SK-N-DZ (cell line): ENCODE measurements at places on chromosomes 6 and 20.
A peak's percentile ranks its signal among the peaks of the same experiment; 100 is the strongest.

- no peak for DNase-seq
Observed at GRCh38 chr6:107218142-107218541, 102.8 kb upstream of the BEND3 start.

GRCh38 chr6:1082285-1082935 lies 229.5 kb upstream of the FOXQ1 start:
- no peak for DNase-seq

GRCh38 chr6:121688974-121689373 lies 253.5 kb downstream of the GJA1 start:
- DNase-seq = no peak

- DNase-seq = no peak
Observed at GRCh38 chr6:90204327-90205056, 92.2 kb downstream of the BACH2 start.

DNA sequence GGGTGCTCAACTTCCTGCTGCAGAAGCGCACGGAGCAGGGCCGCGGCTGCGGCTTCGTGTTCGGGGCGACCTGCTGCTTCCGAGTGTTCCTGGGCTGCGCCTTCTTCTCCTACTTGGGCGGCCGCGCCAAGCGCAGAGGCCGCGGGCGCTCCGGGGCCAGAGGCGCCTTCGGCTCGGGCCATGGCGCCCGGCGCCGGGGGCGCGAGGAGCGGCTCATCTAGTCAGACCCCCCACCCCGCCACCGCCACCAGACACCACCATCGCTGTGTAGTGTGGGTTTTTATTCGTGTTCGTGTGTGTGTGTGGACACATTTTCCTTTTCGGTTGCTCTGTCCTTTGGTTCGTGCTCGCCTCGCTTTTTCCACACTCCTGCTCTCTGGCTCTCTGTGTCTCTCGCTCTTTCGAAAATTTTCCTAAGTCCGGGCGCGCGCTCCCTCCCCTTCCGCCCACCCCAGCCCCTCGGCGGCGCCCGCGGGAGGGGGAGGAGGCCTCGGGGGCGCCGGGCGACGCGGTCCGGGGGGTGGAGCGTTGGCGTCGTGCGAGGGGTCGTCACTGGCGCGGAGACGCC lies 38.1 kb downstream of the GNAS start:
- peak; percentile 91 for DNase-seq

- DNase-seq = no peak
Observed at GRCh38 chr6:154230910-154231595, 125.5 kb downstream of the IPCEF1 start.

GRCh38 chr6:167426084-167426483 lies 101.2 kb downstream of the TTLL2 start:
- DNase-seq = no peak

DNA sequence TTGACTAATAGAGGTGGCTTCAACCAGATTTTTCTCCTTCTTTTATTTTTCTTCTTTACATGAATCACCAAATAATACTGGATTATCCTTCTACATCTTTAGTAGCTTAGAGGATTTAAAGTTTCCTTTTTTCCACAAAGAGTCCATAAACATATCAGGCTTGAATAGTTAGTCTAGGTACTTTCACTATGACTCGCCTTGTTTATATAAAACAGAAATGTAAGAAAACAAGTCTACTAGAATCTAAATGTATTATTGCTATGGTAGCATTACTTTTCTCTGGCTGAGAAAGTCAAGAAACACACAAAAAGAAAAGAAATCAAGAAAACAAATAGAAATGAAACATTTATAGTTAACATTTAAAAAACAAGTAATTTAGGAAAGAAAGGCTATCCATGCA lies 215.2 kb downstream of the PTPRK start:
- DNase-seq = no peak

DNA sequence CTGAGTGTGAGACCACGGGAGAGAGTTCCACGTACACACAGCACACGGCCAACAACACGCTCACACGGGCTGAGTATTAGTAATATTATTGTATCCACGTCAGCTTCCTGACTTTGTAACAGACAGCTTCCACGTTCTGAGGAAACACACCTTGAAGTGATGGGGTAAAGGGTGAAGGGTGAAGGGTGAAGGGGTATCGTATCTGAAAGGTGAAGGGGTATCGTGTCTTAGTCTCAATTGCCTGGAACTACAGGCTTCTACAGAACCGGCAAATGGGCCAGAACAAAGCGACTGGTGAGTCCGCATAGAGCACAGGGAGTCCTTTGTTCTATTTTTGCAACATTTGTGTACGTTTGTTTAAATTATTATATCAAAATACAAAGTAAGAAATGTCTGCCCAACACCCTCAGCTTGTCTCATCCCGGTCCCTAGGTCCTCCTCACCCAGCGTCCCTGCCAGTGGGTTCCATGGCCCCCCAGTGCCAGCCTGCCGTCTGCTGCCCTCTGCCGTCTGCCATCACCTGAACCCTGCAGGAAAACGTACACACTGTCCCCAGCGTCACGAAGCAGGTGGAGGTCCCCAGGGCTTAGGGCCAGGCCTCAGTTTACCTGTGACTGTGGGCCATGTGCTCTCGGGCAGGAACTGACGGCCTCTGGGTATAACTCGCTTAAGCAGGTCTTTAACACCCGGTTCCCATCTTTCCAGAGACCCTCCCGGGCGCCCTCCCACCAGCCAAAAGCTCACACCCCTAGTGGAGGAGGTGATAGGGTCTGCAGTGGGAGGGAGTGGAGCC lies 4.4 kb upstream of the HELZ2 start:
- no peak for DNase-seq

DNA sequence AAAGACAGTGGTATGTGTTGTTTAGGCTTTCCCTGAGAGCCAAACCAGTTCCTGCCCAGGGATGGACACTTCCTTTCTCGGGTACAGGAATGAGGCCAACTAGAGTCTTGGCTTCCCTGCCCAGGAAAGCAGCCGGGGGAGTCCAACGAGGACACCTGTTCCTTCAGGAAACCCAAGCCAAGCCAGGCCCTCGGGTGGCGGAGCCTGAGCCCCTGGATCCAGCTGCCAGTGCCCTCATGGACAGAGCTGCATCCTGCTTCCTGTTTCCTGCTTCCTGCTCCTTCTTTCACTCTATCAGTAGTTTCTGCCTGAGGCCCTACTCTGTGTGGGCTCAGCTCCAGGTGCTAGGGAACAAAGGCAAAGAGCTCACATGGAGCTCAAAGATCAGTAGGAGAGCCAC lies 7.9 kb upstream of the SIRPA start:
- DNase-seq = no peak

GRCh38 chr6:90294989-90295853 lies 1.4 kb downstream of the BACH2 start:
- peak; percentile 32 for DNase-seq

DNA sequence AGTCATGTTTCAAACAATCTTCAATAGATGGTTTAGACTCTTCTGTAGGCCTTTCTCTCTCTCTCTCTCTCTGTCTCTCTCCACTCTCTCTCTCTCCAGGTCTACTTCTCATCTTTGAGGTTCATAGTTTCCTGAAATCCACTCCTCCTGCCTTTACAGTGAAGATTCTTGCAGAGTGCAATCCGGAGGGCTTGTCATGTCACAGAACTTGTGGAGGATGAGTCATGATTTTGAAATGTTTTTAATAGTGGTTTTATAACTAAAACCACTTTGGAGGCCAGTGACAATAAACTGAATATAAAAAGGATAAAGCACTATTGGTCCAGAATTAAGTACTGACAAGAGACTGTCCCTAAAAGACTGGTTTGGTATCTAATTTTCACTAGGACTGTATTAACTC lies 156.3 kb downstream of the KIF6 start:
- no peak for DNase-seq

DNA sequence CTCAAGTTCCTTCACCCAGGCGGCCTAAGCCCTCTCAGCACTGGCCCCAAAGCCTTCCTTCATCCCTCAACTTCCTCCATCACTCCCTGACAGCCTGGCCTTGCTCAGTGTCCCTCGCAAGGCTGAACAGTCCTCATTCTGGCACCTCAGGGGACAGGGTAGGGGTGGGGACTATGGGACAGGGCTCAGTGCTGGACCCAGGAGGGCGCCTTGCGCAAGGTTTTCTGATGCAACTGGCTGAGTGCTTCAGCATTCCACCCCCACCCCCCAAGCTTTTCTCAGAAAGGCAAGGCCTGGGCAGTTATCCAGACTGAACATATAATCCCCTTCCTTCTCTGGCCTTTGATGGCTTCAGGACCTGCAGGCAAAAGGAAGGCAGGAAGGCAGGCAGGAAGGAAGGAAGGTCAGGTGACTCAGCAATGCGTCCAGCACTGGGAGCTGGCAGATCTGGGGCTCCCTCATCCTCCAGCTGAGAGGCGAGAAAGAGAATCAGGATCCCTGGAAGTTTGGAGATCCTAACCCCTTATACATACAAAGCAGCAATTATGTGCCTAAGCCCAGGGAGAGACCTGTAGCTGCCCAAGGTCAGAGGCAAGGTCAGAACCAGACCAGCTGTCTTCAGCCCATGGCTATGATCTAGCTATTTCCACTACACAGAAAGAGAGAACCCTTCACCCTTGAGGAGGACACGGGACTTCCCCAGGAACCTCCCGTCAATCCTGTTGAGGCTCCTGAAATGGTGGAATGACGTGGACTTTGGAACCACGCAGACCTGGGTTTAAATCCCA lies 8.6 kb upstream of the TRIB3 start:
- DNase-seq = no peak

DNA sequence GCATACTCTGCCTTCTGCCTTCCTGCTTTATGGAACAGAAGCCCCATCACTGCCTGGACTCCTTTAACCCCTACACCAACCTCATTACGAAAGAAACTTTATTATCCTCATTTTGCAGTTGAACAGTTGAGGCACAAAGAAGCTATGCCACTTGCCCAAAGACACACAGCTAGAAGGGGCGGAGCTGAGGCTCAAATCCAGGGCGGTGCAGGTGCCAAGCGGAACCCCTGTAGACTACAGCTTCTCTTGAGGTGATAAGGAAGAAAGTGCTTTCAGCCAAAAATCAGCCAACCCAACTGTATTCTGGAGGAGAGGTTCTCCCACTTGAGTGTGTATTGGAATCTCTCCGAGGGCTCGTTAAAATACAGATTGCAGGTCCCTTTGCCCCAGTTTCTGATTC lies 90.5 kb downstream of the PRND start:
- no peak for DNase-seq

DNA sequence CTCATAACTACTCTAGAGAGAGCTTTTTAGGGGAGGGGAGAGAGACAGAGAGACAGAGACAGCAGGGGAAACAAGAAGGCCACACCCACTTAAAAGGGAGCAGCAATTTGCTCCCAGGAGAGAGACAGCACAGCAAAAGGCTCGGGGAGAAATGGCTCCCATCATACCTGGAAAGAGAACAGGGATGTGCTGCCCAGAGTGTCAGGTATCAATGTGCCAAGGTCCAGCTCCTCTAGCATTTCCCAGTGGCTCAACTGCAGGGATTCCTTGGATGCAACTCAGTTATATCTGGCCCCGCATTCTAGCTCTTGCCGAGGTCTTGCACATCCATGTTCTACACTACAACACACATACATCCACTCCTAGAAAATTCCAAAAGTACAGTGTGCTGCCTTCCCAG lies 304.0 kb upstream of the CDYL start:
- DNase-seq = no peak
